H1 (cell line): ENCODE measurements at places on chromosomes 2 and 18.

GRCh38 chr2:30679426-30680088 is 127.7 kb downstream of the CAPN13 start:
- DNase-seq = no peak

DNA sequence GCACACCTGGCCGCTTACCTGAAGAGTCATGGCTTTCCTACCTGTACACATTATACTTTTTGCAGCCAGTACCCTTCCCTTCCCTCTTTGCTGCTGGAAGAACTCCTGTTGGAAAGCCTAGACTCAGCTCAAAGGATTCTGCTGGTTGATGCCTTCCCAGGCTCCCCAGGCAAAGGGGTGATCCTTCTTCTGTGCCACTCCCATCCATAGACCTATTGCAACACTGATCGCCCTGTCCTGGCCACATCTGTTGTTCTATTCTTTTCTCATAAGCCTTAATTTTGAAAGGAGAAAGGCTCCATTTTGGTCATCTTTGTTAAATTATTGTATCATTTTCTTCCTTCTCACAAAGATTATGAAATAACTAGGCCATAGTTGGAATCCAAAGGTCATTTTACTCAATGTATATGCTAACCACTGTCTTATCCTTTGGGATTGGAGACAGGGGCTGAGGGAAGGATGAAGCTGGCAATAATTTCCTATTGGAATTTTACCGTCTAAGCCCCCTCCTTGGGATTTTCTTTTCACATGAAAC is 3.4 kb upstream of the PRKCE start:
- DNase-seq = no peak

GRCh38 chr18:57630754-57631595 is 9.3 kb upstream of the NARS1 start:
- no peak for DNase-seq

- no peak for DNase-seq
Measured at GRCh38 chr18:37634516-37634915, 68.9 kb upstream of the CELF4 start.

- DNase-seq = no peak
Measured at GRCh38 chr2:157900203-157900602, 24.1 kb upstream of the ACVR1 start.

DNA sequence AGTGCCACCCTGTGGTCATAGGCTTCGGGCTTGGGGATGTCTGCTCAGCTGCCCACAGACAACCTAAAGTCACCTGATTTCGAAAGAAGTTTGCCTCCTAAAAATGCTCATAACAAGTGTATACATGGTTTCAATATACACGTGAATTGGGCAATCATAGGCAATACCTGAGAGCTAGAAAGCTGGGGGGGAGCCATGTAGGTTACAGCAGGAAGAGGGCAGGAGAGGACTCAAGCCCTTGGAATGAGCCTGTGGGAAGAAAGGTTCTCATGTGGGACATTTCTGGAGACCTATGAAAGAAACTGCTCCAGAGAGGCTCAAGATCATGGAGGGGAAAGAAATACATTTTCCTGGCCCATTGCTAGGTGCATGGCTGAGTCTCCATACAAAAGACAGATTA is 109.7 kb downstream of the ACOXL start:
- no peak for DNase-seq

- DNase-seq = no peak
Measured at GRCh38 chr18:39772155-39772919, 2182.7 kb upstream of the PIK3C3 start.

DNA sequence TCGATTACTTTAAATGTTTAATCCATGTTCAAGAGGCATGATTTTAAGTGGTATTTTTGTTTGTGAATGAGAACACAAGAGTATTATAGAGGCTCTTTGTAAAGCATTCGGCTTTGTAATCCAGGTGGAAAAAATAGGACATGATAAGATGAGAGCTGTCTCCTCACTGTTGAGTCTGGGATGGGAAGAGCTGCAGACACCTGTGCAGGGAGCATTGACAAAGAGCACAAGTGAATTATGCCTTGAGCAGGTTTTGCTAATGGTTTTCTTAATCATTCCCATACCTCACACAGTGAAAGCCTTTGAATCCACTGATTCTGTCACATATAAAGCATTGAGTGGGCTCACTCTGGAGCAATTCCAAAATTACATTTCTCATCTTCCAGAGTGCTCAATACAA is 9.6 kb downstream of the COL6A3 start:
- DNase-seq = no peak
